Muscle of arm (tissue), 14 donors: ENCODE measurements at places on chromosomes 7 and 10.
A peak's percentile ranks its signal among the peaks of the same experiment; 100 is the strongest.

GRCh38 chr10:8060010-8060703, 5.7 kb downstream of the GATA3 start:
- no peak for DNase-seq

DNA sequence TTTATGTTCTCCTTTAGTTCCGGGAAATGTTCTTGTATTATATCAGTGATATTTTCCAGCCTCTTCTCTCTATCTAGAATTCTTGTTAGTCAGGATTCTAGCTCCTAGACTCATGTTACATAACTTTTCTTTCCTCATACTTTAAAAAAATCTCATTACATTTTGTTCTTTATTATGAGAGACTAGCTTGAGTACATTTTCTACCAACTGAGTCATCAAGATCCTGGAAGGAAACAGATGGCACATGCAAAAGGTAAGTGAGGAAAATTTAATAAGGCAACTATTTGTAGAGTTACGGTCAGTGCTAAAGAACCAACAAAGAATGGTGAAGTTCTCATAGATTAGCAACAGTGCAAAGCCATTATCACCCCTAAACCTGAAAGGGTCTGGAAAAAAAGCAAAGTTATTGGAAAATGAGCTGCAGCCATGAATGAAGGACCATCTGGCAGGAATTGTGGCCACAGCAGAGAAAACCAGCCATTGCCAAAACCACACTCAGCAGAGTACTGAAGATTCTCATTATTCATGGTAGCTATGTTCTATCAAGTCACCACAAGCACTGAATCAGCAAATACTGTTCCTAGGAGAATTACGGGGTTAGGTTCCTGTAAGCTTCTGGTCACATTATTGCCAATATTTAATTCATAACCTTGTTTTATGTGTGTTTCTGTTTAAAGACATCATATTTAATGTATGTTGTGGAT, 98.3 kb upstream of the C7orf33 start:
- DNase-seq = no peak

DNA sequence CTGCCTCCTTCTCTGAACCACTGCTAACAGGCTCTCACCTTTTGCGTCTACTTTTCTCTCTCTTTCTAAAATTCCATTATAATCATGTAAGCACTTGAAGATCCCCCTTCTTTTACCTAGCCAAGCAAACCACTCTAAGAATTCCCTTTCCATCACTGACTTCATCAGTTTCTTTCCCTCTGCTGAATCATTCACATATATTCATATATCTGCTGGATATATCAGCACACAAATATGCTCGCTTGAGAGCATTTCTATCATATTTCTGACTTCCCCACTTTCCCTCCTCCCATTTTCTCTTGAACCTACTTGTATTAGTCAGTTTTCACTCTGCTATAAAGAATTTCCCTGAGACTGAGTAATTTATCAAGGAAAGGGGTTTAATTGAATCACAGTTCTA, 84.2 kb upstream of the LRRN3 start:
- DNase-seq = no peak

DNA sequence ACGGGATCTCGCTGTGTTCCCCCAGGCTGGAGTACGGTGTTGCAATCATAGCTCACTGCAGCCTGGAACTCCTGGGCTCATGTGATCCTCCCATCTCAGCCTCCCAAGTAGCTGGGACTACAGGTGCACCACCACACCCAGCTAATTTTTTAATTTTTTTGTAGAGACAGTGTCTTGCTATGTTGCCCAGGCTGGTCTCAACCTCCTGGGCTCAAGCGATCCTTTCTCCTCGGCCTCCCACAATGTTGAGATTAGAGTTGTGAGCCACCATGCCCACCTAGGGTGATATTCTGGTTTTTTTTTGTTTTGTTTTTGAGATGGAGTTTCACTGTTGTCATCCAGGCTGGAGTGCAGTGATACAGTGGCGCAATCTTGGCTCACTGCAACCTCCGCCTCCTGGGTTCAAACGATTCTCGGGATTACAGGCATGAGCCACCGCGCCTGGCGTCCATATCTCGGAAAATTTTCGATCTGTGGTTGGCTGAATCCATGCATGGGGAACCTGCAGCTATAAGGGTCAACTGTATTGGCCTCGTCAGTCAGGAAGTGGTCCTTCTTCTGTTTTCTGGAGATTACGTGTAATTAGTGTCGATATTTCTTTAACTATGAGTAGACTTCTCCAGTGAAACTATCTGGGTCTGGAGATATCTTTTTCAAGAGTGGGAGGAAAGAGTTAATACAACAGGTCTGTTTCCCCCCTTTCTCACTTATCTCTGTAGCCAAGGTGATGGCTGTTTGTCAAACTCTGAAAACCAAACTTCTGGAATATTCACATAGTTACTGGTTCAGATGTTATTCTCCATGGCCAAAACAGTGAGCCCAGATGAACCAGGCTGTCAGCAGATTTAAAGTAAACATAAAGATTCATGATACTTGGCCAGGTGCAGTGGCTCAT, 21.0 kb upstream of the FIS1 start:
- no peak for DNase-seq

DNA sequence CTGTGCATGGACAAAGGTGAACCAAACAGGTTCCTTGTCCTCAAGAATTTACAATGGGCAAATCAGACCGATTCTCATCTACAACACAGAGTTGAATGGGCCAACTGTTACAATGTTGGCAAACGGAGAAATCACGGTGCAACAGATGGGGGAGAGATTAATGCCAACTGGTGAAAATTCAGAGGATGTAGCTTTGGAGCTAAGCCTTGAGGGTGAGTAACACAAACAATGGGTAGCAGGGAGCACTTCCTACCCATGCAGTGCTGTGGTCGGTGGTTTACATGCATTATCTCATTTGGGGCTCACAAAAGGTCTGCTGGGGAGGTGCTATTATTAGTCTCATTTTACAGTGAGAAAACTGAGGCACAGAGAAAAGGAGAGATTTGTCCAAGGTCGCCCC, 902 bp upstream of the NFE2L3 start:
- no peak for DNase-seq

- no peak for DNase-seq
Observed at GRCh38 chr7:120185940-120186682, 86.9 kb upstream of the KCND2 start.

DNA sequence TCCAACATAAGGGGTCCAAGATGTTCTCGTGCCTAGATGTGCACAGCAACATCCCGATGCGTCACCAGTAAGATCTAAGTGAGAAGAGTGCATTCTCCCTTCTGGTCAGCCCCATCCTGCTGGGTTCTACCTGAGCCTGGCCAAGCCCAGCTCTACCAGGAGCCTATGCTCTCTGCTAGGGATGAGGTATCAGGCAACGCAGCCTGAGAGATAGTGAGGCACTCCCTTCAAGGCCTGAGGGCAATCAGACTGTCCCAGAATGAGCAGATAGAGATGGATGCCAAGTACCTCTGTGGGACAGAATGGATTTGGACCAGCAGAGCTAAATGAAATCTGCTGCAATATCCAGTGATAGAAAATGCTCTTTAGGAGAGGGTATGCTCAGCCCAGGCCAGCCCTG, 26.7 kb downstream of the DDC start:
- DNase-seq = no peak

DNA sequence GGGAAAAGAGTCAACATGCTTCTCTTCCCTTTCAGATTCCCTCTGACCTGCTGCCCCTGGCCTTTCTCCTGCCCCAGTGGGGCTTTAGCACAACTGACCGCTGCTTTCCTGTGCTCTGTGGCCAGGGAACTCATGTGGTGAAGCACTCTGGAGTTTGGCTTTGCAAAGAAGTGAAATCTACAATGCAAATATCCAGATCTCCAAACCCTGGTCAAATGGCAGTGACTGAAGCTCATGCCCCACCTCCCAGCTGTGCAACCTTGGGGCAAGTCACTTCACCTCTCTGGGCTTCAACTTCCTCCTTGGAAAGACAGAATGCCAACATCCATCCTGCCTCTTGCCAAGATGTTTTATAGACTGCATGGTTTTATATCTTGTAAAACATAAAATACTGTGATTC, 157.8 kb downstream of the NEURL1 start:
- no peak for DNase-seq

GRCh38 chr7:46386428-46387399, 465.6 kb upstream of the IGFBP3 start:
- DNase-seq = no peak

DNA sequence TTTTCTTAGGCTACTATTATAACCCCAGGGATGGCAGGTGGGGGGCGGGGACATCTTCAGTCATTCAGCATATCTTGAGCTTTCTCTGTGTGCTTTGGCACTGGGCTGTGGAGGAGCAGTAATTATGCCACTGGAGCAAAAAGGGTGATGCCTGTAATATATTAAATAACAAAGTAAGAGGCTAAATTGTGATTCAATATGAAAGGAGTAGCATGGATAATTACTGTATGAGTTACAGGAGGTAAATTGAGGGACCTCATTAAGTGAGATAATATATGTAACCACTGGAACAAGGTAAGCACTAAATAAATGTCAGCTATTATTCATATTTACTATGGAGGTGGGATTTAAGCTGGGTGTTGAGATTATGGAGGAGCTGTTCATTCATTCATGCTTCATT, 3.3 kb upstream of the STN1 start:
- DNase-seq = no peak

DNA sequence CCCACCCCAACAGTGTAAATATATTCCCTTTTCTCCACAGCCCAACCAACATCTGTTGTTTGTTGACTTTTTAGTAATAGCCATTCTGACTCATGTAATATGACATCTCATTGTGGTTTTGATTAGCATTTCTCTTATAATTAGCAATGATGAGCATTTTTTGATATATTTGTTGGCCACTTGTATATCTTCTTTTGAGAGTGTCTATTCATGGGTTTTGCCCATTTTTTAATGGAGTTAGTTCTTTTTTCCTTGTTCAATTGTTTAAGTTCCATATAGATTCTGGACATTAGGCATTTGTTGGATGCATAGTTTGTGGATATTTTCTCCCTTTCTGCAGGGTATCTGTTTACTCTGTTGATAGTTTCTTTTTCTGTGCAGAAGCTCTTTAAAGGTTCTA, 340.1 kb downstream of the NXPH1 start:
- DNase-seq = no peak

DNA sequence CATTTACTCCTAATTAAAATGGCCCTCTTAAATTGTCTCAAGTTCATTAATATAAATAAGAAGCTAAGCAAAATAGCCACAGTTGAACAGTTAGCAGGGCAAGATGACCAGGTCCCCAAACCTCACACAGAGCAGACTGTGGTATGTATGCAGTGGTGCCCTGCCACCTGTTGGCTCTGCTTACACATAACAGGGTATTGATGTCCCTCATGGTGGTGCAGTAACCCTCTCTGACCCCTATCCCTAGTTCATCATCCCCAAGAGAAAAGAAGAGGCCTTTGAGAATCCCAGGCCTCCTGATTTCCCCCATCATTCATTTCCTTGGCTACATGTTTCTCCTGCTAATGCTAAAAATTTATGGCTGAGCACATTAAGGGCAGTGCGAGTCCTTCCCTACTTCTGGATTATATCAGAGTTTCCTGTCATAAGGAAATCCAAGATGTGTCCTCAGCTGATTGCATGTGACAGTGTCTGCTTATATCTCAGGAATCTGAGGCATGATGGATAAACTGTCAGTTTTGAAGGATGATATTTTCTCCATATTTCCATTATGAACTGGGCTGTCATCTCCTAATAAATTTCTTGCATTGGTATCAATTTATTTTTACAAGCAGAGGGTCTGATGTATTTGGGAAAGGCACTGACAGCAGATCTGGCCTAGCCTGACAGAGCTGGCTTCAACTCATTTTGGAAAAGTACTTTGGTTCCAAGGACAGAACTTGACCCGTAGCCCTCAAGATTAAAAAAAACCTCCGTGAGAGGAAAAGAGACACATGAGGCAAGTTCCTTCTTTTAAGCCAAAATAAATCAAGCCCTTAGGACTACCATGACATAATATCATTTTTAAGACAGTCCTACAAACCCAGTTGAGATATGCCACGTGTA, 880.6 kb downstream of the LRMDA start:
- peak; percentile 46 for DNase-seq

- DNase-seq = no peak
Observed at GRCh38 chr7:39735903-39736302, 112.5 kb downstream of the RALA start.

- no peak for DNase-seq
Observed at GRCh38 chr10:91409869-91410637, at the start of gene HECTD2. TSS of gene HECTD2 (plus strand) at chr10:91410344. CDS start at chr10:91410439, 95 bp downstream.

GRCh38 chr7:36970551-36971514, 246.5 kb upstream of the AOAH start:
- DNase-seq = no peak

DNA sequence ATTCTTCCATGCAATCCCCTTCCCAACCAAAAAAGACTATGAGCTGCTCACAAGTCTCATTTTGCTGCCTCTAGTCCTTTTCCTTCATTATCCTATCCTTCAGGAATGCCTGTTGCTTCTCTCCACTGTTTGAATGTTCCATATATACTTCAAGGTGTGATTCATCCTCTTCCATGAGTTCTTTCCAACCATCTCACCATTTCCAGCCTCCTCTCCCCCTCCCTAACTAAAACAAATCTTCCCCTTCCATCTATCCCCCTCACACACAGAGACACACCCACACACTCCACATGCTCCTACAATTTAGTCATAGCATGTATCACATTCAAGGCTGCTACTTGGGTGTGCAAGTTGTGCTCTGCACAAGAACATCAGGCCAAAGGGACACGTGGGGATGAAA, 254.3 kb downstream of the DYNC1I1 start:
- DNase-seq = no peak

- DNase-seq = no peak
Observed at GRCh38 chr7:37428681-37429434, 19.8 kb downstream of the ELMO1 start.

GRCh38 chr7:2814946-2815874, 28.9 kb downstream of the GNA12 start:
- no peak for DNase-seq

DNA sequence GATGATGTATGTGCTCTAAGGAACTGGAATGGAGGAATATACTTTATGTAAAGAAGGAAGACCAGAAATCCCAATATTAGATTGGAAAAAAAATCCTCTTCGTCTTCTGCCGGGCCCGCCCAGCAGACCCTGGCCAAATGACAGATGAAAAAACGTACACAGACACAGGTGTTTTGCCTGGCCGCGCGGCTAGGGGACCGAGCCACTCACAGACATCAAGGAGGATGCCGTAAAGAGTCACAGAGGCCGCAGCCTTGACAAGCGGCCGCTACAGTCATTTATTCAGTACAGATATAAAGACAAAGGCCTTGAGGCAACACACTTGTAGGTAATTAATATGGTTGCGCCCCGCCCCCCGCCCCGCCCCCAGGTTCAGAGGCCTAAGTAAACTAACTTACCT, 594.1 kb downstream of the GRM8 start:
- no peak for DNase-seq

DNA sequence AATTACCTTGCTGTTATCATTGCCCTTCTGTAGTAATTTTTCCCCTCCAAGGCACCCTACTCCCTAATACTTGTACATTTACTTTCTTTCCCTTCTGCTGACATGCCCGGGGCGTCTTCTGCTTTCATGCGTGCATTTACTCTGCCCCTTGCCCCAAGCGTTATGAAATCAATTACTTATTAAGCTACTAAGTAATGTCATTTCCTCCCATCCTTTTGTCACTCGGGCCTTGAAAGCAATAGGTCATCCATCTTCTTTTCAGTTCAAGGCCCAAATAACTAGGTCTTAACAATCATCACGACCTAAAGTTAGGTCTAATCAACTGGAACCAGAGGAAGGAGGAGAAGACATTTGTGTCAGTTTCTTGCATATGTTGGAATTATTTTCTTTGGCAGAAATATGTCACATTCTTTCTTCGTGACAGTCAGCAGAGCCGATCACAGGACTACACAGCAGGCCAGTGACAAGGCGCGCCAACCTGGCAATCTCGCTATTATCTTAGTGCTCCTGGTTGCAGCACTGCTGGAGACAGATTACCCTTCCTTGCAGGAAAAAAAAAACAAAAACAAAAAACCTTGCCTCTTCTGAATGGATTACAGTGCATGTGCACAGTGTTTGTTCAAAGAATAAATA, 179.2 kb downstream of the RELN start:
- DNase-seq = no peak
